ENCODE measurements at places on chromosomes 12 and 14. TPM values are rescaled to one million over a fixed set of nuclear protein-coding genes. Genes with fewer than 3 reads are reported as not detected.

DNA sequence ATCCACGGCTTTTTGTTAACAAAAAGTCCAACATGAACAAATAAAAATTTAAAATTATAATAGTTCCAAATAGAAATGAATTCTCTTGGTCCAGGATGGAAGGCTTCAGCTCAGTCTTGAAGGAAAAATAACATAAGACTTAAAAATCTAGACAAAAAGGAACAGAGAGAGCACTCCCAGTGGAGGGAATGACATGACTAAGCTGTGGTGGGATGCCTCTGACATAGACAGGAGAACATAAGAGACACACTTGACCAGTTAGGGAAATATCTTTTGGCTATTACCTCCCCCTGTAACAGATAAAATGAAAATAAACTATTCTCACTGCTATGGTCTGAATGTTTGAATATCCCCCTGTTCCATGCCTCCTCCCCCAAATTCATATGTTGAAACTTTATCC is 106.8 kb downstream of the BBS10 start:
- peaks cover 6% of the 10 kb centered on the region for H3K4me1 ChIP-seq
- H3K27ac ChIP-seq: no peak overlapping the region
- no peaks in the 10 kb centered on the region for H3K27me3 ChIP-seq
- H3K4me3 ChIP-seq: no peak overlapping the region
- DNase-seq: no peak

CAPZA3 gene
- not detected for total RNA-seq

GRCh38 chr12:105665366-105665765 is 334.9 kb downstream of the C12orf75 start:
- H3K4me1 ChIP-seq: peaks cover 10% of the 10 kb centered on the region
- no peaks in the 10 kb centered on the region for H3K36me3 ChIP-seq
- DNase-seq: no peak
- no peak overlapping the region for H3K27ac ChIP-seq
- no peak overlapping the region for H3K4me3 ChIP-seq

DNA sequence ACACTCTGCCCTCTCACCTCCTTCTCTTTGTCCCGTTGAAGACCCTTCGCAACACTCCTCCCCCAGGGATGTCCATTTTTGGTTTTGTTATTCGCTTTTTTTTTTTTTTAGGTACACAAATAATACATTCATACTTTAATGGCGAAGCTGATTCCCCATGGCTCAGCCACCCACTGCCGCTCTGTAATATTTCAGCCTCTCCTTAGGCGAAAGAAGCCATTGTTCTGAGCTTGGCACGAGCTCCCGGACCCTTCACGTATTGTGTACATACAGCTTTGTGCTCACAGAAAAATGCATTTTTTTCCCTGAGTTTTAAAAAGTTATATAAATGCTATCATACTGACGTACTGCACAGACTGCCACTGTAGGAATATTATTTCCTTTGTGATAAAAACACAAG is 115.0 kb downstream of the TMEM132C start:
- H3K27me3 ChIP-seq: no peaks in the 10 kb centered on the region
- H3K36me3 ChIP-seq: no peaks in the 10 kb centered on the region
- DNase-seq: no peak
- H3K4me1 ChIP-seq: no peaks in the 10 kb centered on the region
- H3K4me3 ChIP-seq: no peak overlapping the region

- no peak overlapping the region for H3K27ac ChIP-seq
- H3K4me3 ChIP-seq: no peak overlapping the region
- no peak for DNase-seq
- H3K36me3 ChIP-seq: no peaks in the 10 kb centered on the region
These were observed 496.8 kb downstream of the EGLN3 start for GRCh38 chr14:33454022-33454595.

DNA sequence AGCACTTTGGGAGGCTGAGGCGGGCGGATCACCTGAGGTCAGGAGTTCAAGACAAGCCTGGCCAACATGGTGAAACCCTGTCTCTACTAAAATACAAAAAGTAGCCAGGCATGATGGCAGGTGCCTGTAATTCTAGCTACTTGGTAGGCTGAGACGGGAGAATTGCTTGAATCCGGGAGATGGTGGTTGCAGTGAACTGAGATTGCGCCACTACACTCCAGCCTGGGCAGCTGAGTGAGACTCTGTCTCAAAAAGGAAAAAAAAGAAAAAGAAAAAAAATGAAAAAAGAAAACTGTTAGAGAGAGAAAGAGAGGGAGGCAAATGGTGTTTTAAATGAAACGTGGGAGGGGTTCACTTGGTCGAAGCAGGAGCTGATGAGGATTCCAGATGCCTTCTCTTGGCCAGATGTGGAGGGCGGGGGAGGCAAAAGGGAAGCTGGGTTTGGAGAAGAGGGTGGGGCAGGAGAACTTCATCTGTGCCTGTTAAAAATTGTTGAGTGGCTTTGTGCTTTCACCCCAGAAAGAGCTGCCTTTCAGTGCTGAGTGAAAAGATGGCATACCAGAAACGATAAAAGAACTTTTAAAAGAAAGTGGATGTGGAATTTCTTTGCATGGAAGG is 1.1 kb downstream of the EMP1 start:
- peaks cover 82% of the 10 kb centered on the region for H3K4me1 ChIP-seq
- H3K27ac ChIP-seq: peak overlapping the region; percentile 90
- no peaks in the 10 kb centered on the region for H3K27me3 ChIP-seq

DNA sequence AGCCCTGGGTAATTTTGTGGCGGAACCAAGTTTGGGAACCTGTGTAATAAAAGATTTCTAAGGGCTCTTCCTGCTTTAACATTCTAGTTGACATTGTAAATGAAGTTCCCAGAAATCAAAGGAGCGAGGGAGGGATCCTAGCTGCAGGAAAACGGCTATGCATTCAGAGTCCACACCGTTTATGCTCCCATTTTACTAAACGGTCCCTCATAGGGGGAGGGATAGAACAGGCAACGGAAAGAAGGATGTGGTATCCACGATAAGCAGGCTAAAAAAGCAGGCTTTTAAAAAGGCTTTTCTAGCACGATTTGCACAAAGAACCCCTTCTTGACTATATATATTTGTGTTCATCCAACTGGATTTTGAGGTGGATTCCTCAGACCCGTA is 559 bp downstream of the SYNJ2BP start:
- peak overlapping the region; percentile 74 for H3K27ac ChIP-seq
- H3K36me3 ChIP-seq: no peaks in the 10 kb centered on the region
- H3K4me3 ChIP-seq: peak overlapping the region; percentile 95
- DNase-seq: no peak
- H3K27me3 ChIP-seq: no peaks in the 10 kb centered on the region

- H3K4me1 ChIP-seq: no peaks in the 10 kb centered on the region
- DNase-seq: no peak
- H3K36me3 ChIP-seq: no peaks in the 10 kb centered on the region
These were observed 255.2 kb upstream of the FAR2 start for GRCh38 chr12:28893856-28894255.

ADGRD1 gene
- 2.3 TPM for total RNA-seq

SERPINA10 gene
- not detected for total RNA-seq

DNA sequence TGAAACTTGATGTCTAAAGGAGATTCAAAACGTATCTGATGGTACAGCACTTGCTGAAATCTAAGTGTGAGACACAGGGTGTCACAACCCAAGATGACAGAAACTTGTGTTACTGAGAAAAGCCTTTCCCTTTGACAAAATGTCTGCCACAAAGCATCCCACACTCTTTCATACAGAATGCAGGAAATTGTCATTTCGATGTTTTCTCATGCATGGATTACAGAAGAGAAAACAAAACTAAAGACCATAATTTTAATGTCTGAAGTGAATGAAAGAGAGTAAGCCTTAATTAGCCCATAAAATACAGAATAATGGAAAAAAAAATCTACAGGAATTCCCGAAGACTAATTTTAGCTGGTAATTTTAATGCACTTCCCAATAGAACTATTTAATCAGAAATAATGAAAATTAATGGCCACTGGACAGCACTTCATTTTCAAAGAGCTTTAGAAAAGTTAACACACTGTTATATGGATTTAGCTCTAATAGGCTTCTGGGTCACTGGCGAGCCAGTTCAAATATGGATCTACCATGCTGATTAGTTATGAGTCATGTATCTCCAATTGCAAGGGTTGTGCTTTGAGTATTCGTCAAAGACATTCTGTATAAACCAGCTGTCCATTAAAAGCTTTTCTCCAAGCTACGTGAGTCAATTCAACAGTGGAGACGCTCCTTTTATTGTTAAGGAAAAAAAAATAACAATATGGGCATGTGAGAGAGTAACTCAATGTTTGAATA is 656.7 kb downstream of the SLC16A7 start:
- H3K36me3 ChIP-seq: no peaks in the 10 kb centered on the region
- H3K4me1 ChIP-seq: no peaks in the 10 kb centered on the region
- DNase-seq: no peak
- no peak overlapping the region for H3K27ac ChIP-seq

- no peak for DNase-seq
- H3K4me3 ChIP-seq: no peak overlapping the region
- no peak overlapping the region for H3K27ac ChIP-seq
These were observed 149.2 kb upstream of the SYT10 start for GRCh38 chr12:33588725-33589405.

KRT78 gene
- 406 TPM for total RNA-seq

DNA sequence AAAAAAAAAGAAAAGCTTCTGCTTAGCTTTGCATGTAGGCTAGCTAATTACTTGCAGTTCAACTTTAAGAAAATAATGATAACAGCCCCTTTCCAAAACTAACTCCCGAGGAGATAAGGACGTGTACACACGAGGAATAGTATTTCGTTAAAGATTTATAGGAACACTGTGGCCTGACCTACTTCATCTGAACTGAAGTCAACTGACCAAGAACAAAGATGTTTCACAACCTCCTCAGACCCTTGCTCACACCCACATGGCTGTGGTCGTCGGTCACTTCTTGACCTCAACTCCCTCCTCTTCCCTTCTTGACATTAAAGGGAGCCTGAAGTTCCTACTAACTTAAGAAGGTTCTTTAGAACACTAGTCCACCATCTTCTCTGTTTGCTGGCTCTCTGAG is 25.3 kb upstream of the FAM181A start:
- H3K36me3 ChIP-seq: no peaks in the 10 kb centered on the region
- H3K27me3 ChIP-seq: no peaks in the 10 kb centered on the region
- no peaks in the 10 kb centered on the region for H3K4me1 ChIP-seq
- DNase-seq: no peak
- H3K27ac ChIP-seq: no peak overlapping the region
- H3K4me3 ChIP-seq: no peak overlapping the region

Measured in esophagus squamous epithelium (tissue), 5 donors.